Suprapubic skin (tissue), 4 donors: ENCODE measurements at places on chromosomes 2 and 18. TPM values are rescaled to one million over a fixed set of nuclear protein-coding genes. Genes with fewer than 3 reads are reported as not detected.

ASXL3 gene
- 0.11 TPM for total RNA-seq

DNA sequence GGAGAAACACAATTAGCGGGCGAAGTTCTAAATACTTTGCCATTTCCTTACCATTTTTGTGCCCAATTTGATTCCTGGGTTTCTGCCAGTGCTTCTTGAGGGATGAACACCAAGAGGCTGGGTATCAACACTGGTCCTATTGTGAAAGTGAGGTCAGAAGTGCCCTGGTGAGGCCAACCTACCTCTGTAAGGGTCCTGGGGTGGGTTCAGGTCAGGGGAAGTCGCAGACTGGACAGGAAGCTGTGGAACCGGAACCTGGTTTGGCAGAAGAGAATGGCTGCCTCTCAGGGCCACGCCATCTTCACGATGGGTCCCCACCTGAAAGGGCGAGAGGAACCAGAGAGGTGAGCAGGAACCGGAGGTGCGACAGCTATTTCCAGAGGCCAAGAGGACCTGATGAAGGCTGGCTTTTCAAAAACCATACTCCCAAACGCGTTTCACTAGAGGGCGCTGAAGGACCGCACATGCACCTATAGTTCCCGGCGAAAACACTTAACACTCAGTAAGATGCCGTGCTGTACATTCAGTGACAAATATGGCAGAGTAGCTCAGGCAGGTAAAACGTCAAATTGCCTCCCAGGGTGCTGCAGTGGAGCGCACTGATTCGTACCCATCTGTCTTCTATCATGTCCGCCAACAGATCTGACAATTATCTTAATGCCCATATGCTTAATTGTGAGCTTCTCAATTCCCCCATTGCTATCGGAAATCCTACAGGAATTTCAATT is 275.3 kb upstream of the CCDC68 start:
- peaks cover 43% of the 10 kb centered on the region for H3K36me3 ChIP-seq
- no peak overlapping the region for H3K27ac ChIP-seq
- peak; percentile 80 for DNase-seq

DNA sequence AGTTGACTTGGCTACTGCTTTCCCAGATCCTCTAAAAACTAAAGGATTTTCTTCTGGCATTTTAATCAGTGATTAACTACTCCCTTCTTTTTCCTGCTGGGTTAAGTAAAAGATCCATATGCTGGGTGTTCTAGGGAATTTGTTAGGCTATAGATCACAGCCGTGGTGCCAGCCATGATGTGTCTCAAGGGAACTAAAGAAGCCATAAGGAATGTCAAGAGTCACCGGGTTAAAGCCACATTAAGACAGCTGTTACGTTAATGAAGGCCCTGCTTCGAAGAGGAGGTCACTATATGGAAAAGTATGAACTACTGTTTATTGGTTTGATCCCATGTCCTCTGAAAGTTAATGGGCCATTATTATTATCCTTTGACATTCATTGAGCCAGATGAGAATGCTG is 70.7 kb downstream of the PAX3 start:
- no peaks in the 10 kb centered on the region for H3K36me3 ChIP-seq
- H3K27me3 ChIP-seq = peaks cover 9% of the 10 kb centered on the region
- H3K4me1 ChIP-seq = no peaks in the 10 kb centered on the region
- DNase-seq = no peak

DNA sequence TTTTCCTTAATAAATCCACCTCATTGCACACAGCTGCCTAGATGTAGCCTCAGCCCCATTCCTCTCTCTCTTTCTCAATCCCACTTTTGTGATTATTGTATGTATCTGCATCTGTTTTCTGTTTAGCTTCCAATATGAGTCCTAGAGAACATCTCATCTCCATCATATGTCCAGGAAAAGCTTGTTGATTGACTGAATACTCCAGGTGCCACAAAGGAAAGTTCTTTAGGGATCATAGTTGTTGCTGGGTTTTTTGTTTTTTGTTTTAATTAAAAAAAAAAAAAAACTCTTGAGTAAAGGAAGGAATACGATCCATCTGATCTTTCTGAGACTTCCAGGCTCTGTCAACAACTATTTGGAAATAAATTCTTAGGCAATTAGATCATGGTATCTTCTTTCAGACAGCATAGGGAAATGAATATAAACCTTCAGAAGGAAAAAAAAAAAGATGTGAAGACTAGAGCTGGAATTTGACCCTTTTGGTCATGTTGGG is 42.5 kb downstream of the KIAA2012 start:
- no peaks in the 10 kb centered on the region for H3K36me3 ChIP-seq
- no peaks in the 10 kb centered on the region for H3K27me3 ChIP-seq
- no peak for DNase-seq
- H3K4me3 ChIP-seq = no peak overlapping the region
- H3K27ac ChIP-seq = peak overlapping the region; percentile 48

DNA sequence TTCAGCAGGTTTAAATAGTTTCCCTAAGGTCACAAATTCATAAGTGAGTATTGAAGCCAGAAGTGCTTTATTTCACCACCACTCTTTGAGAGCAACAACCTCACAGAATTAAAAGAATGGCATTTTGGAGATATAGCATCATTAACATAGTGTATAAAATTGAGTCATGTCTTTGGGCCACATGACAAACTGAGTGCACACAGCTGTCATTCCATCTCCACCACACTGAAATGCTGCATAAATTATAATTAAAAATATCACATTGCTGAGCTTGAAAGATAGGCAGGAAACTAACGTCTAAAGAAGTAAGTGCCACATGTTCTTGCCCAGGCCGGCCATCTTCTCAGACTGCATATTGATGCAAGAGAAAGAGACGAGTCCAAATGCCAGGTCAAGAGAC is 897.9 kb upstream of the CNTNAP5 start:
- no peak overlapping the region for H3K4me3 ChIP-seq
- no peaks in the 10 kb centered on the region for H3K27me3 ChIP-seq
- DNase-seq = no peak
